Smooth muscle cell of the coronary artery (primary cell): ENCODE measurements at places on chromosomes 1 and 21. TPM values are rescaled to one million over a fixed set of nuclear protein-coding genes. Genes with fewer than 3 reads are reported as not detected.

Gene ANKRD35
- 0.45 and 1.4 TPM in 2 replicates for total RNA-seq

Gene KDF1
- total RNA-seq, result not detected in 2 replicates

Gene TMIGD3
- total RNA-seq, result not detected in 2 replicates

Gene S100A16
- 98.3 and 375 TPM in 2 replicates for total RNA-seq

Gene MNDA
- total RNA-seq, result not detected in 2 replicates

Gene KLF18
- not detected in 2 replicates for total RNA-seq

Gene VSIG8
- 0.08 TPM in 1 of 2 replicates, not detected in the other for total RNA-seq
